CD4-positive, alpha-beta memory T cell (primary cell): ENCODE measurements at places on chromosomes 7 and 10. TPM values are rescaled to one million over a fixed set of nuclear protein-coding genes. Genes with fewer than 3 reads are reported as not detected.

The SLC16A12 gene
- not detected for total RNA-seq

The AP3M1 gene
- 38.6 TPM for total RNA-seq

The KCNIP2 gene
- total RNA-seq = 4.3 TPM

The COL1A2 gene
- not detected for total RNA-seq

The PIP gene
- not detected for total RNA-seq

The RPEL1 gene
- not detected for total RNA-seq

The MRPS24 gene
- total RNA-seq = 52.2 TPM

The TET1 gene
- 1.5 TPM for total RNA-seq

The GPR37 gene
- total RNA-seq = not detected

The ZNF425 gene
- total RNA-seq = 3.2 TPM

DNA sequence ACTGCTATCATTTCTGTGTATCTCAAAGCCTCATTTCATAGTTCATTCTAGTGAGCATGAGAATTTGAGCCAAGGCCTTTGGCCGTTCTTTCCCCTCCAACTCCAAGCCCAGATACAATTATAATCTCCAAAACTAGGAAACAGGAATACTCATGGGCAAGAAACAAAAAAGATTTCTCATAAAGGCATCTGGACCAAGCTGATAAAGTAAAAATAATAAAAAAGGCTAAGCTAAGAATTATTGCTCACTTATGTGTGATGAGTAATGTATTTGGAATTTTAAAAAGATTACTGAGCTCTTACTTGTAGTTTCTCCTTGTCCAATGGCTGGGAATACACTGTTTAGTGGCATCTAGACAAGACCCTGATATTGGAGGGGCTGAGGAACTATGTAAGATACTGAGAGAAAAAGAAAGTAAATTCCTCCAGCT lies 196.4 kb upstream of the POM121L12 start:
- DNase-seq = no peak

GRCh38 chr7:159095979-159096411 lies 48.7 kb downstream of the VIPR2 start:
- no peak for DNase-seq

DNA sequence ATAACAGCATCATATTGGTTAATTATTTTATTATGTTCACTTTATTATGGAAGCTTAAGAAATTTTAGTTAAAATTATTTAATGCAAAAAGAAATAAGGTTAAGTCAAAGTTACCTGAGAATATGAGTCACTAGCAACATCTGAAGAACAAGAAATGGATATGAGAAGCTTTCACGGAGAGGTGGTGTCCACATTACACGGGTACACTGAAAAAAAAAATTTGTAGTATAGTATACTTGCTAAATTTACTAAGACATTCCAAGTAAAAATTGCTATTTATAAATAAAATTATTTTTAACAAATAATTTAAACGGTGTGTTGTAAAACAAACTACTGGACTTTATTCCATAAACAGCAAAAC lies 63.9 kb downstream of the DPY19L1 start:
- no peak for DNase-seq

DNA sequence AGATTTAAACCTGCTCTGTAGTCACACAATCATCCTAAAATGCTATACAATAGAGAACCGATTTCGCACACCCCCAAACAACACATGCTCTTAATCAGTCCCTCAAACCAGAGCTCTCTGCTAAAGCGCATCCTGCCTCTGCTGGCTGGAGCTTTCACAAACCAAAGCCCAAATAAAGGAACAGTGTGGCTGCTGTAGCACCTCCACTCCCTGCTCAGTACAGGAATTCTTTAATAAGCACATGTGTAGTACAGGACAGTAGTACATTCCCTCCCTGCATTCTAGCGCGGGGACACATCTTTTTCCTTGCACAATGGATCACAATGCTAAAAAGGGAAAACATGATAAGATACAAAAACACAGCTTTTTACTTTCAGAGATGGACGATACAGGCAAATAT lies 684.6 kb downstream of the MAGI2 start:
- DNase-seq = no peak

DNA sequence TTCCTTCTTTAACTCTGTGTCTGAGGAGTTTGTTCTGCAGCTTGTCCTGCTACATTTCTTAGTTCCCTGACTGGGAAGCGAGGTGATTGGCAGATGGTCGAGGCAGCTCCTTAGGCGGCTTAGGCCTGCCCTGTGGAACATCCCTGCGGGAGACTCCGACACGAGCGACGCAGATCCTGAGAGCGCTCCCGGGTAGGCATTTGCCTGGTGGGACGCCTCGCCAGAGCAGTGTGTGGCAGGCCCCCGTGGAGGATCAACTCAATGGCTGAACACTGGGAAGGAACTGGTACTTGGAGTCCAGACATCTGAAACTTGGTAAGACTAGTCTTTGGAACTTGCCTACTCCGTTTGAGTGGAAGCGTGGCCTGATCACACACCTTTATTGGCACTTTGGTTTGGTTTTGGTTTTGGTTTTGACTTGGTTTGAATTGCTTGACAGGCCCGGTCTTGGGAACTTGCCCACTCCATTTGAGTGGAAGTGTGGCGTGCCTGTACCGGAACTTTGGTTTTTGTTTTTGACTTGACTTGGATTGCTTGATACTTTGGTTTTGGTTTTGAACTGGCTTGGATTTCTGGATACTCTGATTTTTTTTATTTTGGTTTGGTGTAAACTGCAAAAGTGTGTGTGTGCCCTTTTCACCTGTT lies 42.6 kb downstream of the MAP3K8 start:
- DNase-seq = no peak

DNA sequence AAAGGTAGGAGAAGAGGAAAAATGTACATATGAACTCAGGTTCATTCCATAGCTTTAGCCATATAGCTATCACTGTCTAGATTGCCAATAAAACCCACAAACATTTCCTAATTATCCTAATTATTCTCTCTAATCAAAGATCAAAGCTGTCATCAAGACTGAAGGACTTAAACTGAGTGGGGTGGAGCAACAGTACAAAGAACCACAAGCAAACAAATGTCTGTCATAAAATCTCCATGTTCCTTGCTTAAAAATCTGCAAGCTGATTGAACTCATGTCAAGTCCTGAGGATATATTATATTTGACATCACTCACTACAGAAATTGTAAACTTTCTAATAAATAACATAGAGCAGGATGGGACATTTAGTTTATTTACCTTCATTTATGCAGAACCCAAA lies 315.9 kb downstream of the SNX13 start:
- no peak for DNase-seq

DNA sequence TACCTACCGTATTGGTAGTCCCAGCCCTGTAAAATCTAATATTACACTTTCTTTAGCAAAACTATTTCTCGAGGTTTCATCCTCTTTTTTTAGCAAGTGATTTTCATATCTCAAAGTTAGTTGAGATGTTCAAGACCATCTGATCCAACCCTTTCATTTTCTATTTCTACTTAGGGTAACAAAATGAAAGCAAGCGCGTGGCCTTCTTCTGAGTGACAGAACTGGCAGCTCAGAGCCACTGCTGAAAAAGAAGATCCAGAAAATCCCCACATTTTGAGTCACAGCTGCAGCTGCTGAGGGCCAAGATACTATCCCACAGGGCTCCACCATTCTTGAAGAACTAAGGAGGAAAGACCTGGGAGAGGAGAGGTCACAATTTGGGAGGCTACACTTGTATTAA lies 24.8 kb upstream of the ZNF800 start:
- no peak for DNase-seq

DNA sequence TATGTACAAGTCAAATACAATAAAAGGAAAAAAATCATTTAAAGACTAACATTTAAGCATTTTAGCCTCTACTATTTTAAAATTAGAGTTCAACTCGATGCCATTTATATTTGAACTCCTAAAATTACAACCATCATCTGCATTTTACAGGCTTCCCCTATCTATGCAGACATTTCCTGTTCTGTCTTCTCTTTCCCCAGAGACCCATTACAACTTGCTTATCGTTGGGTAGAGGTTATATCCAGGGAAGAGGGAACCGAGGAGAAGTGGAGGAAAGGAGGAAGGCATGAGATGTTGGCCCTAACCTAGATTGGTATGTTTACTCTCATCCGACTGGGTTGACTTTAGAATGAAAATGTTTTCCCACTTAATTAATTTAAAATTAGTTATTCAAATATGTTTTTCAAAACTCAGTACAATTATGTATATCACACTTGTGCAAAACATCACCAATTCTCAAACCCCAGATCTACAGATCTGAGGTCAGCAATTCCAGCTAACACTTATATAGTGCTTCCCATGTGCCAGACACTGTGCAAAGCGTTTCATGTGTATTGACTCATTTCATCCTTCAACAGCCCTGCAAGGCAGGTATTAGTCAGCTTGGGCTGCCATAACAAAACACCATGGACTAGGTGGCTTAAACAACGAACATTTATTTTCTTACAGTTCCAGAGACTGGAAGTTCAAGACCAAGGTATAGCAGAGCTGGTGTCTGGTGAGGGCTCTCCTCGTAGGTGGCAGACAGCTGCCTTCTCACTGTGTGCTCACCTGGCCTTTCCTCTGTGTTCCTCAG lies 27.3 kb upstream of the HERPUD2 start:
- DNase-seq = no peak

DNA sequence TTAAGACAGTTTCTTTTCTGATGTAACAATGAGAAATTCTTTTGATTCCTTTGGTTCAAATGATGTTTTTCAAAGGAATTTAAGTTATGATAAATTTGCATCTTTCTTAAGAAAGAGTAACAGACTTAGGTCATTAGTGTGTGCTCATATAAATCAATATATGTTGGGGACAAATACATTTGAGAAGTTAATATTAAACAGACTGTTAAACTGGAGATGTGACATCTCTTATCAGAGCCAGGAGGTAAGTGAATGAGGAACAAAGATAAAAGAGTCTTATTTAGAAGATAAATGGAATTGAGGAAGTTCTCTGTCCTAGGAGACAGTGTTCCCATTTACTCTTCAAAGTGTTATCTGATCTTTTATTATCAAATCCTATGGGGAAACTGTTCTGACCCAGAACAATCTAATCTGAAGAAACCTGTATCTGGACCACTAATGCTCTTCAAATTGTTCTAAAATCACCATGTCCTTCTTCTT lies 104.8 kb upstream of the LAMB4 start:
- no peak for DNase-seq

GRCh38 chr10:3057946-3058345 lies 9.4 kb upstream of the PFKP start:
- peak; percentile 10 for DNase-seq

- no peak for DNase-seq
These were observed 42.2 kb downstream of the ADCYAP1R1 start for GRCh38 chr7:31094271-31094670.

GRCh38 chr7:118041251-118041878 lies 142.6 kb upstream of the LSM8 start:
- no peak for DNase-seq

DNA sequence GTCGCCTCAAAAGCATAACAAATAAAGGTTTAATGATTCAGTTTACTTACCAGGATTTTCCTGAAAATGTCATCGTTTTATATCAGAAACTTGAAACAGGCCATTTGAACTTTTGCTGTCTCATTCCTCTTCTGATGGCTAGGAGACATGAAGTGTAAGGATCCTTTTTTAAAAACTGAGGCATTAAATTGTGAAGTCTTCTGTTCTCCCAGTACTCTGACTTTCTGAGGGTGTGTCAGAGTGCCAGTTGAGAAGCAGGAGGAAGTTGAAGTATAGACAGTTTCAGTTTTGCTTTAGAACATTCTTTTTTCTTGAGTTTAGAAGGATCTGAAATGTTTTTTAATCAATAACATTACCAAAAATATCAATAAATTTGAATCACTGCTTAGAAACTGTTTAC lies at the start of gene SAMD9L:
Gene SAMD9L (minus strand): TSS at position 242 of the 400 bp plus-strand sequence. CDS start 12,414 bp downstream, outside the sequence.
- DNase-seq = peak; percentile 28

DNA sequence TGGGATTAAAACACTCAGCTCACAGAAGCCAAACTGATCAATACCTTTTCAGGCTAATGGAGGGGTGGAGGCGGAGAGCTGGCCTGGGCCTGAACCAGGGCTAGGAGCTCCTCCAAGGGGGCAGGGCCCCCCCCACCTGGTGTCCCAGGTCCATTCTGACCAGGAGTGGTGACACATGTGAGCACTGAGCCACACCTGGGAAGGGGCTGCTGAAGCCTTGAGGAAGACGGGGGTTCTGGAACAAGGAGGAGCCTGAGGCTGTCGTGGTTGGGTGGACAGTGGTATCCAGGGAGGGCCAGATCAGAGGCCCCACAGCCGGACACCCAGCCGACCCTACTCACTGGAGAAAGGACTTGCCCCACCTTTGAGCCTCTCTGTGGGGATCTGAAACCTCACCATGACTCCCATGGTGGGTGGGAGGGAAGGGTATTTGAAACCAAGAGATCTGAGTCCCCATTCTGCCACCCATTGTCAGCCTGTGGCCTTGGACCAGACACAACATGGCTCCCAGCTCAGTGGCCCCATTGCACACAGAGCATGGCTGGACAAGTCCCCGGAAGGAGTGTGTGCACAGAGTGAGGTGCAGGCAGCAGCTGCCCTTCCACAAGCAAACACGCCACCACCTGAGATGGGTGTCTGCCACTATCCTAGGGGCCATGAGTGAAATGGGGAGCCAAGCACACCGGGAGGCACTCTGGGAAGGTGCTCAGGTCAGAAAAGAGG lies 12.4 kb downstream of the TMEM273 start:
- no peak for DNase-seq

DNA sequence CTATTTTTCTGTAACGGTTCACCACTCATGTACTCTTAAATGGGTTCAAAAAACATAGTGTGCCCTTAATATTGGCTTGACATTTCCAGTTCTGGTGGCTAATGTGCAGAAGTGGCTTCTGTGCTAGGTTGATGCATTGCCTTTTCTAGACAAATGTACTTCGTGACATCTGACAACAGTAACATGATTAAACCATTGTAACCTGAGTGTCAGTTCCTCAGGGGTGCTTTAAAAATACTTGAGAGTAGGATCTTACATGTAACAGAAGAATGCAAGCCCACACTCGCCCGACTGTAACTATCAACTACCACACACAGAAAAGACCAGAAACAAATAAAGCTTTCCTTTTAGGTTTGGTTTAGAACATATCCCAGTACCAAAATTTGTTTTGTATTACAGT lies 393.4 kb upstream of the NFE2L3 start:
- DNase-seq = no peak

DNA sequence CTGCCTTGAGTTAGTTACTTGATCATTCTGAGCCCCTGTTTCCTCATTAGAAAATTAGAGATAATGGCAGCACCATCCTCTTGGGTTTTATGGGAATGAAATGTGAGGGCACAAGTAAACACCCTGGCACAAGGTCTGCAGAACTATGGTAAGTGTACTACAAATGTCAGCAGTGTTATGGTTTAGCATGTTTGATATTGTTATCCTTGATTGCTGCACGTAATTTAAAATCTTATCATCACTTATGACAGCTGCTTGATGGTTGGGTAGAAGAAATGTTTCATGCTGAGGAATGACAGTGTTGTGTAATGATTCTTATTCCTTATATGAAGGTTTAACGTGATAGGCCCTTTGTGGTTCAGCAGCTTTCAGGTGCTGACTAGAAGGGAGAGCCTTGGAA lies 134.3 kb downstream of the KAT6B start:
- no peak for DNase-seq

GRCh38 chr10:103197903-103198302 lies 4.8 kb upstream of the NT5C2 start:
- DNase-seq = no peak

DNA sequence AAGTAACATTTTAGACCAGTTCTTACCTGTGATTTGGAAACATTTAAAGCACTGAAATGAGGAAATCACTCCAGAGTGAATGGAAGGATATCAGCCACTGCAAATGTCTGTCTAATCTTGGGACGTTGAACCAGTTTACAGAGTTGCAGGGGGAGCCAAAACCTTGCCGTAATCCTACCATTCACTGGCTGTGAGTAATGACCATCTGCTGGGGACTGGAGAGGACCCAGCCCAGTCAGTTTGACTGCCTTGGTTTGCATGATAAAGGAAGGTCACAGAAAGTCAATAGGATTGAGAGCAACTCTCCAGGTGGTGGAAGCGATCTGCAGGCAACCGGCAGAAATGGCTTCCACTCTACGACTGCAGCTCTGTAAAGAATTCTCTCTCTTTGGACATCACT lies 167.2 kb downstream of the AKR1D1 start:
- DNase-seq = no peak
